ENCODE measurements at places on chromosomes 5 and 9.
A peak's percentile ranks its signal among the peaks of the same experiment; 100 is the strongest.

DNA sequence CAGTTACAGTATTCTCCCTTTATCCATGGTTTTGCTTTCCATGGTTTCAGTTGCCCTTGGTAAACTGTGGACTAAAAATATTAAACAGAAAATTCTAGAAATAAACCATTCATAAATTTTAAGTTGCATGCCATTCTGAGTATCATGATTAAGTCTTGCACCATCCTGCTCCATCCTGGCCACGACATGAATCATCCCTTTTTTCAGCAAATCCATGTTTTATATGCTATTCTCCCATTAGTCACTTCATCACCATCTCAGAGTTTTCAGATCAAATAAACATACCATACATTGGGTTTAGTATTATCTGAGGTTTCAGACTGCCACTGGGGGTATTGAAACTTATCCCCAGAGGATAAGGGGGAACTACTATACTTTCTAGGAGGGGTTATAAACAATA, 234.4 kb upstream of the ATP10B start:
- no peak for DNase-seq

DNA sequence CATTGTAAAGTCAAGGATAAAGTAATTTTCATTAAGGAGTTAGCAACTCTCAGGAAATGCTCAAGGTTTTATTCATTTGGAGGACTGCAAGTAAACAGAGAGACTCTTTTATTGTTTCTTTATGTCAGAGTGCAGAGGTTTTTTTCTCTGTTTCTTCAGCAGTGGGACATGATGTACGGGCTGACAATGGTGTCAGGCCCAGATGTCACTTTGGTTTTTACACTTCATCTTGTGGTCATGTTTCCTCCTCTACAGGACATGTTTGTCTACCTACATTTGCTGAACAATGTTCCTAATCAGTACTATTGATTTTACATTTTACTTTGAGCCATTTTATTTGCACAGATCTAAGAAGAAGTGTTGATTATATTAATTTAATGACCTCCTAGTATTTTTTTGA, 72.8 kb upstream of the PARP8 start:
- peak; percentile 14 for DNase-seq

GRCh38 chr5:82018462-82018861, 46.6 kb downstream of the ATG10 start:
- DNase-seq: no peak

GRCh38 chr9:100449420-100449819, 22.5 kb downstream of the MSANTD3 start:
- no peak for DNase-seq

DNA sequence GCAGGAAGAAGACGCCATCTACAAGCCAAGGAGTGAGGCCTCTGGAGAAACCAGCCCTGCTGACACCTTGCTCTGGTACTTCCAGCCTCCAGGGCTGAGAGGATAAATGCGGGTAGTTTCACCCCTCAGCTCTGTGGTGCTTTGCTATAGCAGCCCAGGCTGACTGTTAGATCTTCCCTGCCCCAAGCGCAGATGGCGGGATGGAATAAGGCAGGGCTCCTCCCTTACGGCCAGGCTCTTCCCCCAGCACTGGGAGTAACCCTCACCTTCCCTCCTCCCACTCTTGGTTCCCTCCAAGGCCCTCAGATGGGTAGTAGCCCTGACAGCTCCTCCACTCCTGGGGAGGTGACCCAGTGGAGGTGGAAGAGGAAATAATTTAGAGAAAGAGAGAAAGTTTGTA, 285.1 kb downstream of the GADD45G start:
- DNase-seq: no peak

- DNase-seq: no peak
These were observed 191.9 kb upstream of the PUM3 start for GRCh38 chr9:3035579-3036332.

GRCh38 chr5:179802950-179803562, 3.6 kb downstream of the MGAT4B start:
- no peak for DNase-seq

DNA sequence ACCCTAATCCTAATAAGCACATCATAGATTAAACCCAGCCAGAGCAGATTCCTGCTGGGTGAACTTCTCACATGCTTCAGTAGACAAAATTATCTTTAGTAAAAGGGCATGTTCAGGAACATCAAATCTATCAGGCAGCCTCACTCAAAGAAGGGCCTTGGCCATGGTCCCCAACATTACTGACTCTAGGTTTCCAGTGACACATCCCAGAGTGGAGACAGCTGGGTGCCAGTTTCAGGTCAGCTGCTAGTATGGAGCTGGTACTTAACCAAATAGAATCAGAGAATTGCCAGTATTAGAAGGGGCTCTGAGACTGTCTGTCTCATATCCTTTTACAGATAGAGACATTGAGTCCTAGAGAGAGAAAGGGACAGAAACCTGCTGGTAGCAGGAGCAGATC, 44.1 kb upstream of the GALNT10 start:
- DNase-seq: no peak

DNA sequence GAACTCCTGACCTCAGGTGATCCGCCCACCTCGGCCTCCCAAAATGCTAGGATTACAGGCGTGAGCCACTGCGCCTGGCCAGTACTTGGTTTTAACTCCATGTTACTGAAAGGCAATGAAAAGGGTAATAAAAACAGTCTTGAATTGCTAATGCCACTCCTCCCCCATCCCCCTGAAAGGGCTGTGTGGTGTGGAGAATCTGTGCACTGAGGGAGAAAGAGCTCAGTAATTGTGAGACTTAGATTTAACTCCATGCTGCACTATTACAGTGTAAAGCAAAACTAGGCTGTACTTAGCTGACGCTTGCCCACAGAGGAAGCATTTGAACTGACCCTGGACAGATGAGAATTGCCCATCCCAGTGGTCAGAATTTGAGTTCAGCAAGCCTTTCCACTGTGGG, 1662.4 kb upstream of the ACO1 start:
- no peak for DNase-seq

- no peak for DNase-seq
These were observed 44.1 kb upstream of the ACO1 start for GRCh38 chr9:32340361-32340760.

GRCh38 chr5:176670449-176670848, 23.2 kb downstream of the TSPAN17 start:
- no peak for DNase-seq

DNA sequence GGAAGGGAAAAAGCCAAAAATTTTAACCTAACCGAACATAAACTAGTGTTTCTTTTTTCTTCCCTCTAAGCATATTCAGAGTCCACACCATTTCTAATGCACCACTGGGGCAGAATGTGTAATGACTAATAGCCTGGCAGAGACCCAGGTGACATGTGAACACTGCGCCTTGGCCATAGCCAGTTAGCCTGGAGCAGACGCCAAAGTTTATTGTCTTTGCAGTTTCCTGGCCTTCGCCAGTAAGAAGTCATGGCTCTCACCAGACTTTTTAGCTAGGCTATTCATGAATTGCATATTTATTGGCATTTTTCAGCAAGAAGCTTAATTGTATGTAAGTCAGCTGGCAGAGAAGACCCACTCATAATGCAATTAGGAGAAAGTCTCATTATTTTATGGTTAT, 182.8 kb upstream of the SLC27A6 start:
- DNase-seq: no peak

- no peak for DNase-seq
These were observed 31.5 kb downstream of the GOLGA2 start for GRCh38 chr9:128244091-128244836.

- no peak for DNase-seq
These were observed 42.3 kb downstream of the COL23A1 start for GRCh38 chr5:178547753-178548415.

- no peak for DNase-seq
These were observed 431.4 kb upstream of the CCNG1 start for GRCh38 chr5:163005949-163006348.

DNA sequence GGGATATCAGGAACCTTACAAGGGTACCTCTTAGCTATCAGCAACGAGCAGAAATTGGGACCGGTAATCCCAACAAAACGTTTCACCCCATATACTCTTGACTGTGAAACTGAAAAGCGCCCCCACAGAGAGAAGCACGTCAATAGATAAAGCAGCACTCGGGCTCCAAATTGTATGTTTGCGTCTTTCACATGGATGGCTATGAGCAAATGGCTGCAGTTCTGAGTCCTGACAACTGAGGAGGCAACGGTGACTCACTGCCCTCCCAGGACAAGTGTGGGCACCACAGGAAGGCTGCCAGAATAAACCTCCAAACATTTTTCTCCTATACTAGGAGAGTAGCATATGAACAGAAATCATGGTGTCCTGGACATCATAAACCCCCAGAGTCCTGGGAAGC, 36.6 kb downstream of the SEMA4D start:
- no peak for DNase-seq

DNA sequence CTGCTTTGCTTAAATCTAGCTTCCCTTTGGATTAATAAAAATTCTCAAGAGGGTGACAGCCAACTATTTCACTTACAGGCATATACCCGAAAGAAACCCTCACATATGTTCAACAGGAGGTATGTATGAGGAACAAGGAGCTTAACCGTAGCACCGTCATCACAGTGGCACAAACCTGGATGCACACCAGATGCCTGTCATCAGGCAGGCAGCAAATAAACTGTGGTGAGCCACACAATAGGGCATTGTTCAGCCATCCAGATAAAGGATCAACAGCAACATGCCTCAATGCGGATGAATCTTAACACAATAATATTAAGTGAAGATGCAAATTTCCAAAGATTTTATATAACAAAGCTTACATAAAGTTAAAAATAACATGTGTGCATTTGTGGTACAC, 5.5 kb upstream of the TNFSF15 start:
- no peak for DNase-seq
